ENCODE measurements at places on chromosomes 1 and 21.

GRCh38 chr1:56901716-56902115, 47.1 kb downstream of the C8A start:
- no peak for DNase-seq

GRCh38 chr1:153597206-153597605, 15.7 kb downstream of the S100A16 start:
- DNase-seq: no peak

DNA sequence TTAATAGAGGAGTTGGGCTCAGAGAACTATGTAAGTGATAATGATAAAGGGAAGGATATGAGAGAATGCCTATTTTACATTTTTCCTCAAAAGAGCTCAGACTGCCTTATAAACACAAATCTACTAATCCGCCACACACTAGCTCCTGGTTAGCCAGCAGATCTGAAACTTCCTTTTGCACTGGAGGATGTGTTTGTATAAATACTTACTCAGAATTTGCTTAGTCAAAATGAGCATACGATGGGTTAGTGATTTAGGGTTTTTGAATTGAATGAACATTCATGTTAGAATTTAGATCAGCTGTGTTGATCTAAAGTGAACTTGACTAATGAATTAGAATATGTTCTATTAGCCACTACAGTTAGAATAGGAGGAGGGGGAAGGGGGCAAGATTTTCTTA, 9.1 kb upstream of the IER5 start:
- DNase-seq: no peak

- no peak for DNase-seq
Measured at GRCh38 chr1:201660931-201661822, 122.2 kb downstream of the NAV1 start.

DNA sequence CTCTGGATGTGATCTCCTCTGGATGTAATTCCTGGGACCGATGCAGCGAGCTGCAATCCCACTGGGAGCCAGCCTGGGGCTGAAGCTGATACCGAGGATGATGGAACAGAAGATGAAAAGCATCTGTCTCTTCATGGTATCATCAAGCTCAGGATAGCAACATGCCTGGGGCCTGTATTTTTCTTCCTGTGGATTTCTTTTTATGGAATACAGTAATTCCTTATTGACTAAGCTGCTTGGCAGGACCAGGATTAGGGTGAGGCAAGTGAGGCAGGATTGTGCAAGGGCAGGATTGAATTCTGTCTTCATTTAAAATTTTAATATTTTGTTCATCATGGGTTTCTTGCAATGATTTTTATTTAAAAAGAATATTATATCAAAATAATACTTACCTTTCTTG, 86.6 kb downstream of the SLC25A24 start:
- DNase-seq: no peak
